ENCODE measurements at places on chromosomes 7 and 10.

GRCh38 chr7:30743371-30744074, 8.4 kb upstream of the INMT start:
- DNase-seq, result no peak

DNA sequence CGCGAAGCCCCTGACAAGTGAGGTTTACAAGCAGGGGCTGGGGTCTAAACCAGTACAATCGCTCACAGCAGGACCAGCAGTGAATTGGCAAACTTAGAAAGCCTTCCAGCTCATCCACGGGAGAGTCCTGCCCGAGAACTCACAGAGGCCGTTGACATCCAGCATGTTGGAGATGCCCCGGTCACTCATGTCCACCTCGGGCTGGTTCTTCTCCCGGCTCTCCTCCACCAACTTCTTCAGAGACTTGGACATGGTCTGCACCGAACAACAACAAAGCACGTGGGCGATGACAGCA, 447 bp downstream of the RSU1 start:
- no peak for DNase-seq

DNA sequence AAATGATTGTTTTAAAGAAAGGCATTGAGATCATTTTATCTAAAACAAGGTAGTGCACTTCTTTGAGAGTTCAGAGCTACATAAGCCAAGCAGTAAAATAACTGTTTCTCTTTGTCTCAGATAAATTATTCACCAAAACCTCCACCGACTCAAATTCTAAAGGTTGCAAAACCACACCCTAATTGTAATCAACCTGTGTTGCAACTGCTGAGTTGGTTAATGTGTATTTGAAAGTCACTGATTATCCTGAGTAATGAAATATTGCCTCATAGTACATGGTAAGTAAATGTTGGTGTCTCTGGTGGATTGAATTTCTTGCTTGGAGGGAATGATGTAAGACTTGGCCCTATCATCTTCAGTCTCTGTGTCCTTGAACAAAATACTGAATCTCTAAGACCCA, 35.9 kb upstream of the CYP2C9 start:
- DNase-seq, result no peak

GRCh38 chr7:15462721-15463389, 99.0 kb downstream of the AGMO start:
- DNase-seq, result no peak

DNA sequence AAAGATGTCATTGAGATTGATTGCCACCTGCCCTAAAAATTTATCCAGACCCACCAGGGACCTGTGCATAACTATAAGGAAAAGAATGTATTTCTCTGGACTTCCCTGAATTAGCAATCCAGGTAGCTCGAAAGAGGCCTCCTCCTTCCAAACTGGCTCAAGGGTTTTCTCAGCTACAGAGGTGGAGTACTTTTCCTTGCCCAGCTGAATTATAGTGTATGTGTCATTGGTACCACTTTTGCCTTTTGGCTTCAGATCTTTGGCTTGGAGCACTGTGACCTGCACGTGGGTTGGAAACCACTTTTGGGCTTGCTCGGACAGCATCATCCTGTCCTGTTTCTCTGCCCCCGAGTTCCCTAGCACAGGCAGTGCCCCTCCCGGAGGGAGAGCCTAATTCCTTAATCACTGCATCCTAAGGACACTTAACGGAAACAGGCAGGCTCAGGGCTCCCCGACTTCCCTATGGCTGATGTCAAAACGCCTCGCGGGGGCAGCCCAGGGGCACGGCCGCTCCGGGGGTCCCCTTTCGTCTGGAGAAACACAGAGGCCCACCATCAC, 825 bp downstream of the RAB11FIP2 start:
- no peak for DNase-seq

Measured in stimulated activated CD4-positive, alpha-beta T cell treated with anti-CD3 and anti-CD28 coated beads, TNF-alpha, amount 100 ng/mL, for 24 hours (primary cell).